ENCODE measurements at places on chromosomes 1 and 21.

DNA sequence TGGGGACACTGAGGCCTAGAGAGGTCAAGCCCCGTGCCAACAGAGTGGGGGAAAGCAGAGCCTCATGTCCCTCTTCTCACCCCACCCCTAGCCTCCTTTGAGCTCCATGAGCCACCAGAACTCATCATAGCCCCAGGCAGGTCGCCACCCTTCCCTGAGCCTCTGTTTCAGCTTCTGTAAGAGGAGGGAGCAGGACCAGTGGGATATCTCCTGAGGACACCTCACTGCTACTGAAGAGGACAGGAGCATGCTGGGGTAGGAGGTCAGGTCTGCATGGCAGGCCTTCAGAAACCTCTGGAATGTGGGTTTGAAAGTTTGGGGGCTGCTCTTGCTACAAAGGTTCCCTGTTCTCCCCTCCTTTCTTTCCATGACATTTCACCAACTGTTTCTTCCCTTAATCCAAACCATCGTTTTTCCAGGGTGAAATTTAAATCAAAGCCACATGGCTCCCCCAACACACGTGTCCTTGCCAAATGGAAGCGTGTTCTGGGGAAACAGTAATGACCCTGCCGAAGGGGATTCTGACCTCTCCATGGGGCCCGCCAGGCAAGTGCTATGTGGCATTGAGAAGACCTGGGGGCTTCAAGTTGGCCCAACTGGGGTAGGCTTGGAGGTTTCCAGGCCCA lies 88.1 kb upstream of the RUNX3 start:
- DNase-seq, result no peak

- DNase-seq, result no peak
Measured at GRCh38 chr21:29219165-29219770, 79.5 kb upstream of the BACH1 start.

DNA sequence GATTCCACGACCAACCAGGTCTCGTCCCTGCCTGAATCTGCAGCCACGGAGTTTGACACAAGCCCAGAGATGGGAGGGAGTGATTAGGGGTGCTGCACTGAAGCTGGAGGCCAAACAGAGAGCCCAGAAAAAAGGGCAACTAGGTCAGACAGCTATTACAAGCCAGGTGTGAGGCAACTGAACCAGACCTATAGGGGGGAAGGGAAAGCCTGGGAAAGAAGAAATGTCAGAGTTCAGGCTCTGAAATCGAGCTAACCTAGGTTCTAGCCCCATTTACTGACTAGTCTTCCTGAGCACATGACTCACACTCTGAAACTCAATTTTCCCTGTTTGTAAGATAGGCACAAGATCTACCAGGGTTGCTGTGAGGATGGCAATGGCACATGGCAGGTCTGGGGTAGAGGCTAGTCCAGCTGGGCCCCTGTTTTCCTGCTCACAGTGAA lies 1.7 kb downstream of the DHCR24 start:
- DNase-seq, result no peak

DNA sequence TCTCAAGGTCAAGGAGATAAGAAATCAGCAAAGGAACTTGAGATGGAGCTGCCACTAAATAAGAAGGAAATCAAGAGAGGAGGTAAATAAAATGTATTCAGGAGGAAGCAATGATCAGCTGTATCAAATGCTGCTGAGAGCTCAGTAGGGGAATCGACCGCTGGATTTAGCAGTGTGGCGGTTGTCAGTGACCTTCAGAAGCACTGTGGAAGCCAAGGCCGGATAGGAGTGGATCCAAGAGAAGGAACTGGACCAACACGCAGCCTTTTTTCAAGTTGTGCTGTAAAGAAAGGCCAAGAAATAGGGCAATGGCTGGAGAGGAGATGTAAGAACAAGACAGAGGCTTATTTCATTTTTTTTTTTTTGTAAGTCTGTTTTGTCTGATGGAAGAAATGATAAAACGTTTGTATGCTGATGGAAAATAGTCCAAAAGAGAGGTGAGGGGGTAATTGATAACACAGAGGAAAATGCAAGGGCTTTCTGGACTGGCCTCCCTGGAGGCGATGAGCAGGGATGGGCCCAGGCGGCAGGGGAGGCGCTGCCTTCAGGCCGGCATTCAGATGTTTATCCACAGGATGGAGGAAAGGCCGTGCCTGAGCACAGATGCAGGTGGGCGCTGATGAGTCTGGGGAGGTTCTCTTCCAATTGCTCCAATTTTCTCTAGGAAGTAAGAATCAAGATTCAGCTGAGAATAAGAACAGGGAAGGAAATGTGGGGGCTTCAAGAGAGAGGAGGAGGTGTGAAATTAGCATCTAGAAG lies 17.5 kb upstream of the FAM43B start:
- no peak for DNase-seq

DNA sequence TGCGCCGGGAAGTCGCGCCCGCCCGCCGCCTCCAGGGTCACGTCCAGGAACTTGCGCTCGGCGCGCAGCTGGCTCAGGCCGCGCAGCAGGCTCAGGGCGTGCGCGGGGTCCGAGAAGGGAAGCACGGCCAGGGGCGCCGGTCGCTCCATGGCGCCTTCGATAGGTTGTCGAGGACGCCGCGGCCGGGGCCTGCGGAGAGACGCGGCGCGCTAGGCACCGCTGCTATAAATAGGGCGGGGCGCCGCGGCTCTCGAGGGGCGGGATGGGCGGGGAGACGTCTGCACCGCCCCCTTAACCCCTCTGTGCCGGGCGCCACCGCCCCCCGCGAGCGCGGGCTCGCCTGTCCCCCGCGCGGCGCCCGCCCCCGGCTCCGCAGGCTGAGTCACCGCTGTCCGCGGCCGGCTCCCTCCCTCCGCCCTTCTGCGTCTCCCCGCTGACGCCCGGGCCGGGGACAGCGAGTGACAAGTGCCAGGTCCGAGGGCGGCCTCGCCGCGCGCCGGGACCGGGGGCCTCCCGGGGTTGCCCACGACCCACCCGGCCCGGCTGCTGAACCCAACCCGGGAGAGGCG lies at the start of gene KLHL21:
KLHL21 (minus strand) TSS at position 201 of the 569 bp plus-strand sequence; CDS start at position 149, 52 bp downstream.
- peak; percentile 89 for DNase-seq
